ENCODE measurements at places on chromosomes 3 and 15.

DNA sequence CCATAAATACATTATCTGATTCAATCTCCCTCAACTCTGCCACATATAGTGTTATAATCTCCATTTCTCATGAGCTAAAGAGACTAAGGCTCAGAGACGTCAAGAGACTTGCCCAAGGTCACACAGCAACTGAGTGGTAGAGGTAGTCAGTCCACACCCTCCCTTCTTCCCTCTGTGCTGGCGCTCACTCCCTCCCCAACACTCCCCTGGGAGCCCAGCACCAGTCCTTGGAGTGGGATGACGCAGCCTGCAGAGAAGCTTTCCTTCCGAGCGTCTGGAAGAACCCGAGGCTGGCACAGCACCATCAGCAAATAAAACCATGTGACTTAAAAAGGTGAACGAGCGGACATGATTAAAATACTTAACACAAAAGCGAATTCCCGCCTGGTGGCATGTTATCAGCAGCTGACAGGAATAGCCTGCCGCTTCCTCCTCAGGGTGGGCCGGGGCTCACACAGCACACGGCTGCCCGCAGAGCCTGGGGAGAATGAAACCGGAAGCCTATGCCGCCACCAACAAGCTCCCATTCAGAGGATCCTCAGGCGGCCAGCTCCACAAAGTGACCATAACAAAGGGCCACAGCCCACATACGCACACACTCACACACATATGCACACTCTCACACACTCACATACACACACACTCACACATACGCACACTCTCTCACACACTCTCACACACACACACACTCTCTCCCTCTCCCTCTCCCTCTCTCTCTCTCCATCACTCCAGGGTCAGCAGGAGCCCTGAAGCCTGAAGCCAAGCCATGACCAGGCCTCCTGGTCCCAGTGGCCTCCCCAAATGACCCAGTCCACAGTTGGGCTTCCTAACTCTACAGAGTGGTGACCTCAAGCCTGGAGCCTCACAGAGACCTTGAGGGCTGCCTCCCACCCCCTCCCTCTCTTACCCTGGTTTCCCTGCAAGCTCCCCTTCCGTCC lies 120.5 kb downstream of the XXYLT1 start:
- no peak for DNase-seq

DNA sequence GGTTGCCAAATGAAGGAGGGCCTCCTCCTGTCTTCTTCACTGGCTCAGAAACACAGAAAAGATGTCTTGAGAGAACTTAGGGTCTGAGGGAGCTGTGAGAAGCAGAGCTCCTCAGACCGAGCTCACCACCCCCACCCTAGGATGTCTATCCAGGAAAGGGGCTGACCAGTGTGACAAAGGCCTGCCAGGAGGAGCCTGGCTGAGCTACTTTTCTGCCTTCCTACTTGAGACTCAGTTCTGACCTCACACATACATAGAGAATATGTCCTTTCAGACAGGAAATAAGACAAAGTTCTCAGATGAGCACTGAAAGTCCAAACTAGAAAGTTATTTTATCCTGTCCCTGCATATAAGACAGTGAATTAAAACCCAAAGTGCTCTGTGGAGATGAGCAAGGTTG lies 54.5 kb downstream of the KIF9 start:
- DNase-seq: no peak

GRCh38 chr15:84734794-84735479 lies 13.5 kb upstream of the ZNF592 start:
- peak; percentile 95 for DNase-seq

DNA sequence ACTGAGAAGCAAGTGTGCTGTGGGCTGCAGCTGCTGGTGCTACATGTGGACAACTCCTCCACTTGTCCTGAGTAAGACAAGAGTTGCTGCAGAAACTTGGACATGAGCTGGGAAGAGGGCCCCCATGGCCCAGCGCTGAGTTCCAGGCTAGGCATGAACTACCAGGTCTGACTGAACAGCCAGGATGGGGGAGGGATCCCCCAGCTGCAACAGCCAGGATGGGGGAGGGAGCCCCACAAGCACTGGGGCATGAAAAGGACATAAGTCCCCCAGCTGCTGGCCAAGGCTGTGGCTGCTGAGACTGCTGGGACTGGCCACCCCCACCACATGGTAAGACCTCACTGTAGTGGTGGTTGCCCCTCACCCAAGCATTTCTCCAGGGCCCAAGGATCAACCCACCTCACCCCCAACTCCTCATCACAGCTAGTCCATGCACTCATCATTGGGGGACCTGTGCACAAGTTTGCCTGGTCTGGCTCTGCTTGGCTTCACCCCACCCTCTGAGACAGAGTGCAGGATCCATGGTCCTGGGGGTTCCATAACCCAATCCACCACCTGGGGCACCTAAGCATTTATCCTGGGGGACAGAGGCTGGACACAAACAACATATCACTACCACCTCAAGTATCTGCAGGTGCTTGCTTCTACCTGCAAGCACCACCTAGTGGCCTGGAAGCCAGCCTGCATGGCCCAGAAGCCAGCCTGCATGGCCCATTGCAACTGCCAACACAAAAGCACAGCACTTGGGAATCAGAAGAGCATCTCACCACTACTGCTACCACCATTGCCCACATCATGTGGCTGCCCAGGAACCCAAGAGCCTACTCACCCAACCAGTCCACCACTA lies 84.5 kb upstream of the STT3B start:
- DNase-seq: peak; percentile 52

DNA sequence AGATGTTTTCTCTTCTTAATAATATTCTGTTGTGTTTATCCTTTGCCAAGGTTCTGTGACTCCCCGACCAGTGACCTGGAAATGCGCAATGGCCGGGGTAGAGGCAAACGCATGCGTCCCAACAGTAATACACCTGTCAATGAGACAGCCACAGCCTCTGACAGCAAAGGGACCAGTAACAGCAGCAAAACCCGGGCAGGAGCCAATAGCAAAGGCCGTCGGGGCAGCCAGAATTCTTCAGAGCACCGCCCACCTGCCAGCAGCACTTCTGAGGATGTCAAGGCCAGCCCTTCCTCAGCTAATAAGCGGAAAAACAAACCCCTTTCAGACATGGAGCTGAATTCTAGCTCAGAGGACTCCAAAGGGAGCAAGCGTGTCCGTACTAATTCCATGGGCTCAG lies 101.5 kb downstream of the RBPMS2 start:
- DNase-seq: no peak

DNA sequence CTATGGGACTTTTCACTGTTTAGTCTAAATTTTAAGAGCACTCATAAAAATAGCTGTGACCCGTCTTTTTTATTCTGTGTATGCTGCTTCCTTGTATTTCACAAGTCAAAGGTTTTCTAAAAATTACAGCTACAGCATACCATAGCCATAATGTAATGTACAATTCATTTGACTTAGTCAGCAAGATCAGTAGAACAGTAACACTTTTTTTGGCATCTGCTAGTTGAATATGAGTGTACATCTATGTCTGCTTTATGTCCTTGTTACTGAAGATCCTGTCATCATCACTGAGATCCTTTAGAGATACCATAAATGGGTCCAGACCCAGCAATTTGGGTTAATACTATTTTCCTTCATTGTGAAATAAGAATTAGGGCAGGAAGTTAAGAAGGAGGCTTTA lies 42.2 kb downstream of the CMSS1 start:
- no peak for DNase-seq

DNA sequence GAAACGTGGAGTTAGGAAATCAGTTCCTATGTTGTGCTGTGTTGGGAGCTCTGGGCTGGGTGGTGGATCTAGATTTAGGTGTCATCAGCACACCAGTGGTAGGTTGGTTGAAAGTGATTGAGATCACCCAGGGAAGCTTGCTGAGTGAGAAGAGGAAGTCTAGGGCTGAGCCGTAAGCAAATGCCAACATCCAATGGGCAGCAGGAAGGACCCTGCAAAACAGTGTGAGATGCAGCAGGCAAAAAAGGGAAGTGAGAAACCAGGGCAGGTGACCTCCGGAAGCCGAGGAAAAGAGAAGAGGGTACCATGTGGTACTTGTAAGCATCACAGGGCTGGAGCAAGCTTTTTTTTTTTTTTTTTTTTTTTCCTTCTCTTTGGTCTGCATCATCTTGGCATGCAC lies 15.9 kb upstream of the COPG1 start:
- DNase-seq: no peak

- DNase-seq: no peak
Measured at GRCh38 chr3:14949126-14949525, 1.7 kb downstream of the NR2C2 start.

DNA sequence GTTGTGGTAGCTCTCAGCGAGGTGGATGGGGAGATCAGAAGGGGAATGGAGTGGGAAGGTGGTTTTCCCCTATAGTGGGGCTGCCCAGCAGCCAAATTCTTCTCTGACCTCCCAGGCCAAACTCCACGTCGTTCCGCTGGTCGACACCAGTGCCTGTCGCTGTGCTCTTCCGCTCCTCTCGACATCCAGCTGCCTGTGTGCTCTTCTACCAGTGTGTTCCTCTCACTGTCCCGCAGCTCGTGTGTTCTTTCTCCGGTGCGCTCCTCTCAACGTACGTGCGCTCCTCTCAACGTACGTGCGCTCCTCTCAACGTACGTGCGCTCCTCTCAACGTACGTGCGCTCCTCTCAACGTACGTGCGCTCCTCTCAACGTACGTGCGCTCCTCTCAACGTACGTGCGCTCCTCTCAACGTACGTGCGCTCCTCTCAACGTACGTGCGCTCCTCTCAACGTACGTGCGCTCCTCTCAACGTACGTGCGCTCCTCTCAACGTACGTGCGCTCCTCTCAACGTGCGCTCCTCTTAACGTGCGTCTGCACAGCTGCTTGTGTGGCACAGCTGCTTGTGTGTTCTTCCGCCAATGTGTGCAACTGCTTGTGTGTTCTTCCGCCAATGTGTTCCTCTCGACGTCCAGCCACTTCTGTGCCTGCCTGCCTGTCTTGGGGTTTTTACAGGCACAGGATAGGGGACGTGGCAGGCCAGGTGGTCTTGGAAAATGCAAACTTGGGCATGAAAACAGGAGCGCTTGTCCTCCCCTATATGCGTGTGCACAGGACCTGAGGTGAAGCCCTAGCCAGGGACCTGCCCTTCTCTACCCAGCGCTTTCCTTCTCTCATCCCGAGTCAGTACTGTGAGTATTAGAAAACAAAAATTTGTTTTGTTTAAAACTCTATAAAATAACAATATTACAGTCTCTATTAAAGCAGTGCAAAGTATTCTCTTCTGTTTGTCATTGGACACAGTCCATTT lies 991.1 kb downstream of the GBE1 start:
- no peak for DNase-seq

DNA sequence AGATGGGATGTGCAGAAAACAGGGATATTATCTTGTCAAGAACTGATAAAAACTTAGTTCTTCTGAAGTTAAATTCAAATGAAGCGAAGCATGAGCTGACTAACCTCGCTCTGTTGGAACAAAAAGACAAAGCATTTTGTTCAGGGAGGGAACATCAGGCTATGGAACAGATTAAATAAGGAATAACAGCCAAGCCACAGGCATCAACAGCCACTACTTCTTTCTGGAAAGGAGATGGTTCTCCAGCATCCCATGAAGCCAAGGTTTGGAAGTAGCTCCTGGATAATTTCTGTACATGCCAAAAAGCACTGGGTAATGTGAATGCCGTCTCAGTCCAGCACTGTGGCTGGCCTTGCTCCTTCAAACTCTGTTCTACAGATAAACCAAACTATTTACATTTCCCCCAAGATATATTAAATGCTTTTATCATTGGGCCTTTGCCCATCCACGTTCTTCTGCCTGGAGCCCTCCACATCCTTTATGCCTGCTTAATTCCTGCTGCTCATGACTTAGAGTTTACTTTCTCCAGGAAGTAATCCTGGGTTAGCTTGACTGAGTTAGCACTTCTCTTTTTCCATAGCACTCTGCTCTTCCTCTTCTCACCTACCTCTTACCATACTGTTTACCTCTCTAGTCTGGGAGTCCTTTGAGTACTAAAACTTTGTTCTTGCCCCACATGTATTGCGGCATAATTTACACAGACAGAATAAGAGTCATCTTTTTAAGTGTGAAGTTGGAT lies 232.0 kb downstream of the CLSTN2 start:
- no peak for DNase-seq
